ENCODE measurements at places on chromosomes 5 and 9. TPM values are rescaled to one million over a fixed set of nuclear protein-coding genes. Genes with fewer than 3 reads are reported as not detected.

Gene DDX4
- not detected for total RNA-seq

Gene DYNC2I2
- total RNA-seq, result 58.0 TPM

Gene GPRIN1
- total RNA-seq, result 12.8 TPM

Gene PTBP3
- total RNA-seq, result 124 TPM

Gene AGXT2
- total RNA-seq, result not detected

Gene SAXO1
- not detected for total RNA-seq

DNA sequence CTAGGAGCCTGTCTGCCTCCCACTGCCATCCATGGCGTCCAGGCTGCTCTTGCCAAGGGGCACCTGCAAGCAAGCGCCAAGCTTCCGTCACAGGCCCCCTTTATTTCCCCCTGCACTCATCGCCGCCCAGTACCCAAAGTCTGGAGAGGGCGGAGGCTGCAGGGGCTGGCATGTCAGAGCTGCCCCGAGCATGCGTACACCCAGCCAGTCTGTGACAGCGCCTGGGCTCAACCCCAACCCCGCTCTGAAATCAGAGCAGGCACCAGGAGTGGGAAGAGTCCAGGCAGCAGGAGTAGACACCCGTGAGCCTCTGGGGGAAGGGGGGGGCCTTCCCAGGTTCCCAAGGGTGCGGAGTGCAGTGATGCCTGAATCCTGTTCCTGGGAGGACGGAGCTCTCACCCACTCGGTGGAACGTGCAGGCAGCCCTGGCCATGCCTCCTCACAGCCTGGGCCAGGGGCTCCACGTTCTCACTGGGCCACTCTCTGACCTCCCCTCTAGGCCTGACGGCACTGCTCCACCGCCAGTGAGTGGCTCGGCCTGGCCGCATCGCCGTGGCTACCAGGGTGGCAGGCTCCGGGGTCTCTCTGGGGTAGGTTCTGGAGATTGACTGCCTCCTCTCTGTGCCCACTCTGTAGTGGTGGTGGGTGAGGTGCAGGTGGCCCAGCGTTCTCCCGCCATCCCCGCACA is 469.0 kb downstream of the CDH9 start:
- H3K4me3 ChIP-seq, result no peak overlapping the region
- no peaks in the 10 kb centered on the region for H3K27me3 ChIP-seq
- no peaks in the 10 kb centered on the region for H3K36me3 ChIP-seq
- DNase-seq, result no peak
- no peaks in the 10 kb centered on the region for H3K4me1 ChIP-seq

GRCh38 chr5:53983568-53984460 is 326.6 kb downstream of the ARL15 start:
- no peak overlapping the region for H3K4me3 ChIP-seq
- 0 out of 2 replicates have a peak, but pooled peaks cover 3% of the 10 kb centered on the region for H3K36me3 ChIP-seq
- H3K27ac ChIP-seq, result no peak overlapping the region
- no peak for DNase-seq

Measured in H1 (cell line).